Skeletal muscle cell (primary cell): ENCODE measurements at places on chromosomes 16 and 17.

- DNase-seq = no peak
Measured at GRCh38 chr17:31136319-31136718, 41.5 kb downstream of the NF1 start.

GRCh38 chr17:31674305-31674704 is 184.7 kb downstream of the COPRS start:
- DNase-seq = no peak

GRCh38 chr17:81457917-81458555 is 54.6 kb downstream of the ACTG1 start:
- no peak for DNase-seq

DNA sequence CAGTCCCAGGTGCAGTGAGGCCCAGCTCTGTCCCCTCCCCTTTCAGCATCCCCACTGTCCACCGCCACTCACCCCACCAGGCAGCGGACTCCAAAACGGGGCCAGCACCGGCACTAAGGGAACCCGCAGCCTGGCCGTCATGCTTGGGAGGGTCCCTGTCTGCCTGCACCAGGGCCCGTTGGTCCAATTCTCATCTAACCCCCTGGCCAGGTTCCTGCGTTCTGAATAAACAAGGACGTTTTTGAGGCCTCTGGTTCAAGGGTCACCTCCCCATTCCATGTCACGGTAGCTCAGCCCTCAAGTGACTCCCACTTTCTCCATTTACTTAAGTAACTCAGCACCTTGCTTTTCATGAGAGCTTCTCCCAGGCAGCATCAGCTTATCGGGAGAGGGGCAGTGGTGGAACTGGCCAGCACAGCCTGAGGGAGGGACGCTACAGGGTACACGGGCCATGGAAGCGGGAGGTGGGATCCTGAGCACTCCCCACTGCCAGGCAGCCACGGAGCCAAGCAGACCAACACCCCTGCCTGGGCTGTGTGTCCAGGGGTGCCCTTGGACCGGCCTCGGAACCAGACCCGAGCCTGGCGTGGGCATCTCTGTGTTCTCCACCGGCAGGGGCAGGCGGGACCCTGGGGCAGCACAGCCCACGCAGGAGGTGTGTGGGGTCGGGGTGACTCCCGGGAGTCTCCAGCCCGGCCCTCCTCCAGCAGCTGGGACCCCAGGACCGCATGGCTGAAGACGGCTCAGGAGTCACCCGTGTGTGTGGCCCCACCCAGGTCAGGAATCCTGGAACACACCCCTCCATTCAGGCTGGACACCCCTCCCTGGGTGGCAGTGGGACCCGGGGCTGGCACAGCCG is 74.9 kb upstream of the GNG13 start:
- no peak for DNase-seq
